ENCODE measurements at places on chromosomes 6 and 20.
A peak's percentile ranks its signal among the peaks of the same experiment; 100 is the strongest.

- ATAC-seq = no peak
Observed at GRCh38 chr6:72348926-72349325, 272.9 kb upstream of the KCNQ5 start.

GRCh38 chr6:152271776-152272464 is 365.2 kb downstream of the SYNE1 start:
- peak; percentile 39 for ATAC-seq

- ATAC-seq = no peak
Observed at GRCh38 chr20:9886227-9886626, 47.4 kb upstream of the PAK5 start.

DNA sequence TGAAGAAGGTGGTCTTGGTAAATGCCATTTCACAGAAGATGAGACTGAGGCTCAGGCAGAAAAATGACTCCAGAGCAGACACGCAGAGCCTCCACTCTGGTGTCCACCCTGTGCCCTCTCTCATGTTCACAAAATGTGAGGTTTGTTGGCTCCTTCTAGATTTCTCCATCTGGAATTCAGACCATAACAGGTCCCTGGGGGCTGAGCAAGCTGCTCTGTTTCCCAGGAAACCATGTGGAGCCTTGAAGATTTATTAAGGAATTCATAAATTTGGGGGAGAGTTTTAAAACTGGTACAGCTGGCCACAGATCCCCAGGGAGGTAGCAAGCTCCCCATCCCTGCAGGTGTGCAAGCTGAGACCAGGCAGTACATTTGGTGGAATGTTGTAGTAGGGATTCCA is 38.8 kb upstream of the SIRPA start:
- no peak for ATAC-seq

DNA sequence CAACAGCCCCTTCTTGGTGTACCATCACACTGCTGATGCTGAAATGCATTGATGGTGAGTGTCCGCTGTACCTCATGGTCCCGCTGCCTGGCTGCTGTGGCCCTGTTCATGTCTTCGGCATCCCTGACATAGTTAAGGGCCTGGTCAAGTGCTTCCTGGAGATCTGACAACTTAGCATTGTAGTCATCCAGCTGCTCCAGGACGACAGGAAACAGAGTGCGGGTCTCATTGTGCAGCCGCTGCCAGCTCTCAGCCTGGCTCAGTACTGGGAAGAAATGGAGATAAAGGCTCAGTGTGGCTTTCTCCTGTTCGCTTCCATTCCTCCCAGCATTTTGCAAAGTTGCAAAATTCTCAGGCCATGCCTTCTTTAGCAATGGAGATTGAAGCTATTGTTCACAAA is 81.8 kb downstream of the LAMA4 start:
- ATAC-seq = no peak

DNA sequence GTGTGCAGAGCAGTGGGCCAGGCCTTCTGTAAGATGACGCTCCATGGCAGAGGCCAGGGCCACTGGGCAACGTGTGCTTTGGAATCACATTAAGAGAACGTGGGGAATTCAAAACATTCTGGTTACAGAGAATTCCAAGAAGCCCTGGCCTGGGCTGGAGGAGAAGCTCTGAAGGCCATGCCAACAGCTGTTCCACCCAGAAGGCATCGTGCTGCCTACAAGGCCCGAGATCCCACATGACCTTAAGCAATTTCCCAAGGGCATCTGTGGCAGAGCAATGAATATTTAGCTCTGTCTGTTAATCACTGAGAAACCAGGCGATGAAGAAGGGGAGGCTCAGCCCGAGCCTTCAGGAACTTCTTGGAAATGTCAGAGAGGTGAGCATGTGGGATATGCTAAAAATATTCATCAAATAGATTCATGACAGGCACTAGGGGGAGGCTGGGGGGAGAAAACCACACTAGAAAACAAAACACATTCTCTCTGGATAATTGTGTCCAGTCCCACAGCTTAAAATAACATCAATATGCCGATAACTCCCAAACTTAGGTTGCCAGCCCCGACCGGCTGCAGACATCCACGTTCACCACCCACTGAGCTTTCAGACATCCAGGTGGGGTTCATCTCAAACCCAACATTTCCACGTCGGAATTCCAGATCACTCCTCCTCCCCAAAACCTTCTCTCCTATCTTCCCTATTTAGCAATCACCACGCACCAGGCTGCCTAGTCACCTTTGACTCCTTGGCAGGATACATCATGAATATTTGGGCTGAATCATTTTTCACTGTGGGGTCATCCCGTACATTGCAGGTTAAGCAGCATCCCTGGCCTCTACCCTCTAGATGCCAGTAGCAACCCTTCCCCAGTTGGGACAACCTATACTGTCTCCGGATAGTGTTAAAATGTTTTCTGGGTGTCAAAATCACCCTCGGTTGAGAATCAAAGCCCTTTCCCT is 6.6 kb downstream of the SULF2 start:
- ATAC-seq = no peak

DNA sequence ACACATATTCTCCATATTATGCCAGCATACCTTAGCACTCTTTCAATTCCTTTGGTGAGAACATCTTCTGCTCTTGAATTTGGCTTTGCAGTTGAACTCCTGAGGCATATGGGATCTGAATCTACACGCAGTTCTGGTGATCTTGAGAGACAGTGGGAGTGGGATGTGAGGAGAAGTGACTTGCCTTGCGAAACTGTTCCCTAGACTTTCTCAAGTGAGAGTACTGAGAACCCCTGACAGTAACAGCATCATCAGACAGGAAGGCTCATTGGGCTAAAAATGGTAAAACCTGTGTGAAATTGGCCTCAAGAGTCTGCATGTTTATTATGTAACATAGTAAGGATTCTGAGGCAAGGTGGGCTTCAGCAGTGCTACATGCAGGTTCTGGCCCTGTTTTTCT is 49.1 kb upstream of the CEP85L start:
- ATAC-seq = no peak

GRCh38 chr20:63689046-63690002 is 7.1 kb upstream of the TNFRSF6B start:
- peak; percentile 1 for ATAC-seq

DNA sequence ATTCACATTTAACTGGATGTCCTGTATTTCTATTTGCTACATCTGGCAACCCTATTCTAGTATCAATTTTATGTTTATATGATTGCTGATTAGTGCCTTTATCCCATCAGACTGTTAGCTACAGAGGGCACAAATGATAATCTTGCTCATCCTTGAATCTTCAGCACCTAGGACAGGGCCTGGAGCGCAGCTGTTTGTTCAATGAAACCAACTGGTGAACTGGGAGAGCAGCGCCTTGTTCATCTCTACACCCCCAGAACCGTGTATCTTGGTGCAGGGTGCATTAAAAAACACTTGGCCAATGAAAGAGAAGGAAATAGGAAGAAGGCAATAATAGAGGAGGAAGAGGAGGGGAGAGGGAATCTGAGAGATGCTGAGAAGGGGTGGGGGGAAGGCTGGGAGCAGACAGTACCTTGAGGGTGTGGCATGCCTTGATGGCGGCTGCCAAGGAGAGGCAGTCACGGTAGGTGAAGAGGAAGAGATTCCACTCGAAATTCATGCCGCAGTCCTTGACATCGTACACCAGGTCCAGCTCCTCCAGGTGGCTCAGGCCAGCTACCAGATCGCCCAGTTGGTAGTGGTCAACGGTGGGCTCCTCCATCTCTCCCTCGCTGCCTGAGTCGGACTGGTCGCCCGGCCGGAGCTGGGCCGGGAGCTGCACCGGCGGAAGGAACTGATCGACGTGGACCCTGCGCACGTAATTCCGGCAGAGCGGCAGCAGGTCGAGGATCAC is 15.5 kb downstream of the TMEM151B start:
- ATAC-seq = no peak

GRCh38 chr6:139159016-139159415 is 24.1 kb downstream of the HECA start:
- no peak for ATAC-seq

- no peak for ATAC-seq
Observed at GRCh38 chr6:39223061-39223460, 6.2 kb downstream of the KCNK5 start.

Measured in stimulated activated memory B cell treated with anti-CD40 and anti-IgM and Interleukin-4, amounts not matched to agents 10 μg/mL and 1 μg/mL and 100 μg/mL, for 72 hours (primary cell).